Amniotic epithelial cell (primary cell): ENCODE measurements at places on chromosomes 7 and 10.
A peak's percentile ranks its signal among the peaks of the same experiment; 100 is the strongest.

DNA sequence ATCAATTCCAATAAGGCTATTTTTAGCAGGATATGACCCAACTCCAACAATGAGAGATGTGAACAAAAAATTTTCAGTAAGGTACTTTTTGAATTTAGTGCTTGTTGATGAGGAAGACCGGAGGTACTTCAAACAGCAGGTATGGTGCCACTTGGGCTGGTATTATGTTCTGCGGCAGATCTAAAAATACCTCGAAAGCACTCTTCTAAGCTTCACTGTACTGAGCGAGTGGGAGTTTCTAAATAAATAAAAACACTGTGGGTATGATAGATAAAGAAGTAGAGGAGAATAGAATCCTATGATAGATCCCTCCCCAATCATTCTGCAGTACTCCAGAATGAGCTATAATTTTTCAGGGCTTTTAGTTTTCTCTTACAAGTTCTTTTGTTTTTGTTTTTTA, 11.5 kb upstream of the SUPV3L1 start:
- no peak for DNase-seq

DNA sequence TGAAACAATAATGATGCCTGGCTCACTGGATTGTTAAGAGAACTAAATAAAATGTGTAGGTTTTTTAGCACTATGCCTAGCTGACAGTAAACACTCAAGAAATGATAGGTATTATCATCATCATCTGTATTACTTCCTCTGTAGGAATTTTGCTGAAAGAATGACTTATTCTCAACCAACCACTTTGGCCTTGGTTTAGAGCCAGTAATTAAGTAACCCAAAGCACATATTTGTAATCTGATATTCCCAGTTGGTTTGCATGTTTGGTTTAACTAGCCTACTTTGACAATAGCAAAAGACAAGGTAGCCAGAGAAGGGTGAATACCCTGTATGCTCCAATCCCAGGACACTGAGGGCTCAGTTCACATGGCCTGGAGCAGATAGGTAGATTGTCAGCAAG, 34.4 kb downstream of the BCAP29 start:
- DNase-seq = peak; percentile 86

DNA sequence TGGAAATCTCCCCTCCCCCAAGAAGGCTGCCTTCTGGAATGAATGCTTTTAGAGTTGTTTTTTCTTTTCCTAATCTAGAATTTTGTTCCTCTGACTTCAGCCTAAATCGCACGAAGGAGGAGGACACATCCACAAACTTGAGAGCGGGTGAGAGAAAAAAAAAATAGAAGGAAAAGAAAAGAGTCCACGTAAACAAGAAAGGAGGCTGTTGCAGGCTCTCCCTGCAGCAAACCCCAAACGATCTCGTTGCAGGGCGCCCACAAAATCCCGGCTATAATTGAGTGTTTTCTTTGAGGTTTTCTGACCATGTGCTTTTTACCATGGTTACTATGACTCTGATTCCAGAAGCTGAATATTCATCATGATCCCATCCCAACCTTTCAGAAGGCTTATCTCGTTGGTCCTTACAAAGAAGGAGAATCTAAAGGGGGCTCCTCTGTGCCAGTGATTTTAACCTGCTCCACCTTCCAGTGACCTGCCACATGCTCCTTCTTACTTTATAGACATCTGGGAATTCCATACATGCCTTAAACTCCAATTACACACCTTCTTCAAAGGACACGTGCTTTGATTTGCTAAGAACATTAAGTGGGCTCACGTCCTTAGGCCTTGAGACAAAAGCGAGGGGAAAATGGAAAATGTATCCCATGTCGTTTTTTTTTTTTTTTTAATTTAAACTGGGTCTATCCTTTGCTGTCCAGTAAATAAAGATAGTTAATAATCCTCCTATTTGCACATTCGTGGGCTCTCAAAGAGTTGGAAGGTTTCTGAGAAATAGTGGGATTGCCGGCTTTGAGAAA, 5.8 kb downstream of the TWIST1 start:
- no peak for DNase-seq

- no peak for DNase-seq
Observed at GRCh38 chr10:69562731-69563254, 10.4 kb downstream of the NEUROG3 start.

- DNase-seq = no peak
Observed at GRCh38 chr7:30937416-30937815, 25.8 kb downstream of the AQP1 start.

GRCh38 chr10:104049504-104050250, 36.0 kb downstream of the COL17A1 start:
- peak; percentile 56 for DNase-seq

DNA sequence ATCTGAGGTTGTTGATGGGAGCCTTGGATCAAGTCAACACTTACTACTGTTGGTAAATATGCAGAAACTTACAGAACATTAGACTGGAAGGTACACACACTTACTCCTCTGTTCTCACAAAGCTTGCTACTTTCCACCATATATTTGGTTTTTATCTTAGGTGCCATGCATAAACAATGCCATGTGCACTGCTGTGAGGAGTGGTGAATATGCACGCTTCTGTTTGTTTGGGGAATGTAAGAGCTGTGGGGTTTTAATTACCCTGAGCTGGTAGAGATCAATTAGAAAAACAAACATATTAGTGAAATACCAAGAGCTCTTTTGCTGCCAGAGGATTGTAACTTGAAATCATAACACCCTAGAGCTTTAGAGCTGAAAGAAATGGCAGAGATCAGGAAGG, 79.8 kb upstream of the ARID5B start:
- peak; percentile 15 for DNase-seq

- peak; percentile 94 for DNase-seq
Observed at GRCh38 chr10:126972635-126973414, 67.6 kb downstream of the DOCK1 start.

DNA sequence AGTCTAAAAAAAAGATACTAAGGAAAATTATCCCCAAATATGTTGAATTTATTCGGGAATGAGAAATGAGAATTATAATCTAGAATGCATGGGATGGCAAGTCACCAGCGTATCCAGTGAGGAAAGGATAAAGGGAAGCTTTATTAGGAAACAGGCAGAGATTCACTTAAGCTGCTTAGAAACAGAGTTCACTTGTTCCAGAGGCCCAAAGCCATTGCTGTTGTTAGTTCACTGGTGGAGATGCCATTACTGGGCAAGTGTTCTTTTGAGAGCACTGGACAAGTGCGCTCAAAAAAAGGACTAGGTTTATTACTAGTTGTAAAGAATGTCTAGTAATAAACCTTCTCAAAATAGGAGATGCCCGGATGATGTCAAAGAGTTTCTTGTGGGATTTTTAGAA, 51.2 kb downstream of the MICU1 start:
- no peak for DNase-seq

DNA sequence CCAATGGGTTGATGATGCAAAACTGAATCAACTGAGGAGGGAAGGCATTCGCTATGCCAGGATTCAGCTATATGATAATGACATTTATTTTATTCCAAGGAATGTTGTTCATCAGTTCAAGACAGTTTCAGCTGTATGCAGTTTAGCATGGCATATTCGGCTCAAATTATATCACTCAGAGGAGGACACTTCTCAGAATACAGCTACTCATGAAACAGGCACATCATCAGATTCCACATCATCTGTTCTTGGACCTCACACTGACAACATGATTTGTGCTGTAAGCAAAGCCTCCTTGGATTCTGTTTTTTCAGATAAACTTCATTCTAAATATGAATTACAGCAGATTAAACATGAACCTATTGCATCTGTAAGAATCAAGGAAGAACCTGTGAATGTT, 19.7 kb downstream of the TMEM60 start:
- no peak for DNase-seq

- DNase-seq = no peak
Observed at GRCh38 chr10:71401056-71401455, 4.3 kb downstream of the CDH23 start.
